ENCODE measurements at places on chromosomes 16 and 17. TPM values are rescaled to one million over a fixed set of nuclear protein-coding genes. Genes with fewer than 3 reads are reported as not detected.

Gene HYDIN
- polyA plus RNA-seq = 0.46 TPM

Gene ABCA10
- 11.0 TPM for polyA plus RNA-seq

Gene CISD3
- polyA plus RNA-seq = 22.5 TPM

Gene SLC16A6
- polyA plus RNA-seq = 2.4 TPM

Gene MLST8
- polyA plus RNA-seq = 34.6 TPM

Gene FAM20A
- 35.3 TPM for polyA plus RNA-seq

Gene ABCC6
- polyA plus RNA-seq = 0.62 TPM

Gene PRDM7
- polyA plus RNA-seq = 0.09 TPM

Gene TPSG1
- 0.14 TPM for polyA plus RNA-seq

Gene FOXL1
- polyA plus RNA-seq = 0.62 TPM

Gene KRTAP3-2
- 0.09 TPM for polyA plus RNA-seq

Gene PAQR4
- polyA plus RNA-seq = 9.5 TPM

Gene LITAFD
- not detected for polyA plus RNA-seq

Gene GPRC5C
- 14.3 TPM for polyA plus RNA-seq

Gene NTHL1
- 32.7 TPM for polyA plus RNA-seq

Gene IL17C
- 0.09 TPM for polyA plus RNA-seq

Gene GPRC5B
- polyA plus RNA-seq = 7.8 TPM

Gene LGALS9B
- 0.09 TPM for polyA plus RNA-seq

Gene ENDOV
- 20.7 TPM for polyA plus RNA-seq

Gene PNPO
- 9.0 TPM for polyA plus RNA-seq

Gene MEIOC
- polyA plus RNA-seq = 0.05 TPM

Gene FOXC2
- polyA plus RNA-seq = 1.2 TPM

Gene SEPTIN12
- polyA plus RNA-seq = 0.14 TPM

Gene DNASE1L2
- polyA plus RNA-seq = 3.5 TPM

Gene CRYM
- 0.87 TPM for polyA plus RNA-seq

Gene EMC6
- 68.7 TPM for polyA plus RNA-seq

Gene PIRT
- 0.05 TPM for polyA plus RNA-seq

Gene KRT25
- 1.0 TPM for polyA plus RNA-seq

Gene MILR1
- polyA plus RNA-seq = 6.2 TPM

Gene GP1BA
- polyA plus RNA-seq = 0.09 TPM

Gene DPEP1
- polyA plus RNA-seq = 2.9 TPM

Gene RPL38
- 3,433 TPM for polyA plus RNA-seq

Gene KRT12
- 1.6 TPM for polyA plus RNA-seq

Gene PPP1R9B
- 47.9 TPM for polyA plus RNA-seq

Gene SLC12A3
- polyA plus RNA-seq = 0.34 TPM

Gene PARD6A
- polyA plus RNA-seq = 5.9 TPM

Gene SLC52A1
- 0.96 TPM for polyA plus RNA-seq

Gene ZNF213
- polyA plus RNA-seq = 5.2 TPM

Gene DBNDD1
- polyA plus RNA-seq = 1.9 TPM

Gene RGS9
- polyA plus RNA-seq = 2.6 TPM

Gene LRRC75A
- 2.1 TPM for polyA plus RNA-seq

Gene TSPAN10
- 1.8 TPM for polyA plus RNA-seq

Gene ZKSCAN2
- 1.2 TPM for polyA plus RNA-seq

Gene PNMT
- polyA plus RNA-seq = 2.9 TPM

Gene CIBAR2
- 0.46 TPM for polyA plus RNA-seq

Gene TLCD3B
- 0.68 TPM for polyA plus RNA-seq
